ENCODE measurements at places on chromosomes 3 and 15. TPM values are rescaled to one million over a fixed set of nuclear protein-coding genes. Genes with fewer than 3 reads are reported as not detected.

Gene PAK6
- 0.72 TPM for total RNA-seq

Gene FOXB1
- total RNA-seq: not detected

Gene STRIT1
- not detected for total RNA-seq

Gene GP9
- total RNA-seq: not detected

GRCh38 chr3:110006913-110007312, 669.6 kb upstream of the DPPA4 start:
- DNase-seq: no peak

DNA sequence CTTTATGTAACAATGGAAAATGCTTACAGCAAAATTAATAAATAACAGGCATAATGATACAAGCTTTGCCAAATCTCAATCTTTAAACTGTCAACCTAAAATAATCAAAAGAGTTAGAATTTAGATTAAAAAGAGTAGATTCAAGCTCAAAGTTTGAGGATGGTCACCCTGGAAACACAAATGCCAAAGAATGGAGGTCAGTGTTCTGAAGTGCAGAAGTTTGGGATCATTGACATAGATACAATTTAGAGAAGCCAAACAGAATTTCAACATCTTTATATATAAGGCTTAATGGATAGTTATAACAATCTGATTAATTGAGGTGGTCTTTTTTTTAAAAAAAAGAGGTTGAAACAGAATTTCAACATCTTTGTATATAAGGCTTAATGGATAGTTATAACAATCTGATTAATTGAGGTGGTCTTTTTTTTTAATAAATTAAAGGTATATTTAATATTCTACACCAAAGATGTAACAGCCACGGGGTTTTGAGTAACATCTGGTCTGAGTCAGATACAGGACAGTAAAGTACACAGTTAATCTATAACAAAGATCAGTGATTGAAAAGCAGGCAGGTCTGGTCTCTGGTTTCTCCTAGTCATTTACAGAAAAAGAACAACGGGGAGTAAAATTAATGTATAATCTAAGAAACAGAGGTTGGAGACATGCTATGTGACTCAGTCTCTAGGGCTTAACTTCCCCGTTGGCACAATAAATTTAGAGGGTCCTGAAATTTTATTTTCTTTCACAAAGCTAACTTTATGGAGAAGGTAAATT, 490.7 kb downstream of the GBE1 start:
- DNase-seq: no peak

DNA sequence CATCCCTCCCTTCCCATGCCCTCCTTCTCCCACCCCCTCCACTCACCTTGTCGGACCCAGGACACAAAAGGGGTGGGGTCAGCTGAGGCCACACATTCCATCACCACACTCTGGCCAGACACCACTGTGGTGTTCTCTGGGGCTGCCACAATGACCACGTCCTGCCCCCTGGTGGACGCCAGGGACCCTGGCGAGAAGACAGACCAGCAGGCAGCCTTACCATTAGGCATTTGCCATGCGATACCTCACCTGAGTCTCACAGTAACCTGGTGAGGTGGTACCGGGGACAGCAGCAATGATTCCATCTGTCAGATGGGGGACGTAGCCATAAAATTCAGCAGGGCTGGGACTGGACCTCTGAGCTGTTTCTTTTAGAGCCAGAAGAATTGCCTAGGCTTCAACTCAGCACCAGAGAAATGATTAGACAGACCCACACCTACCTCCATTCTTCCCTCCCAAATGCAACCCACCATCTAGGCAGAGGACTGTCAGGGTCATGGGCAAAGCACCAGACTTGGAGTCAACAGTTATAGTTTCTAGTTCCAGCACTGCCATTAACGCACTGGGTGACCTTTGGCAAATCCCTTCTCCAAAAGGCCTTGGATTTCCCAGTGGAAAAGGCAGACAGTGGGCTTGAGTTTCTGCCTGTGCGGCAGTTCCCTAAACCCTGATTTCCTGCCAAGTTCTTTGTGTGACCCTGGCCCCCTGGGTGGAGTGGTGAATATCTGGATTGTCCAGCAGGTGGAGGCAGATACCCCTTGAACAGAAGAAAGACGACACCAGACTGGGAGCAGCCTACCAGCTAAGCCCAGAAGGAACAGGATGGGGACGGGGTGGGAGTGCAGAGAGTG, 21.8 kb downstream of the IGDCC4 start:
- peak; percentile 47 for DNase-seq

DNA sequence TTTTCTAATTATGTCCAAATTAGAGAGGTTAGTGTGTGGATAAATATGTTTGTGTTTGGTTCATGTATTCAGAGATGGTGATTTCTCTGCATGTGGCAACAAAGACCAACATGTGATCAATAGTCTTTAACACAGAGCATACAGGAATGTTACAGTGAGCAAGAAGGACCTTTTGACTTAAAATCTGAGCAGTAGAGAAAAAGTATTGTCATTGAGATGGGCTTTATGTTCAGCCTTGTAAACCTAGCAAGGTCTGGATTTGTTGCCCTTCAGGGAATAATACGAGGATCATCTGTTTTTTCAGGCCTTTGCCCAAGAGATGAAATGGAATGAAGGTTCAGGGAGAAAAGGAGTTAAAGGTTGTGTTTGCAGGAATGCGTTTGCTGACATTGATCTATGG, 161.8 kb upstream of the NECTIN3 start:
- no peak for DNase-seq

GRCh38 chr3:70753572-70753971, 441.1 kb upstream of the MDFIC2 start:
- DNase-seq: no peak

- no peak for DNase-seq
These were observed 4.8 kb upstream of the RTP3 start for GRCh38 chr3:46492890-46493547.

- no peak for DNase-seq
These were observed 177.0 kb downstream of the OR4M2 start for GRCh38 chr15:22257047-22258008.

Data from omental fat pad (tissue), 4 donors.